ENCODE measurements at places on chromosomes 13 and 19. TPM values are rescaled to one million over a fixed set of nuclear protein-coding genes. Genes with fewer than 3 reads are reported as not detected.
A peak's percentile ranks its signal among the peaks of the same experiment; 100 is the strongest.

The USHBP1 gene
- total RNA-seq = not detected

DNA sequence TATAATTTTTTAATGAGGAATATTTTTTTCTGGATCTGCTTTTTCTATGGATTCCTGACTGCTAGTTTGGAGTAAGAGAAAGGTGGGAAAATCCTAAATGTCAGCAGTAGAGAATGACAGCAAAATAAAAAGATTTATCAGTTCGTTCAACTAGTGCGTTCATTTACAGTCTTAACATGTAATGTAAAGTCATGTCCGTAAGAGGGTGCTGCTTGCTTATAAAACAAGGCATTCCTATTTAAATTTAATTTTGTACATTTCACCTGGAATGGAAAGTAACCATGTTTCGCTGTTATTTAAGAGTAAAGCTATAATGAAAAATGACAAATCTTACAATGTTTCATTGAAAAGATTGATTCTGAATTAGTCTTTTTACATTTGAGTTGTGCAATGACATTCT lies 76.6 kb downstream of the ZMYM2 start:
- H3K27me3 ChIP-seq = no peaks in the 10 kb centered on the region
- H3K36me3 ChIP-seq = peaks cover 57% of the 10 kb centered on the region
- H3K4me1 ChIP-seq = peaks cover 13% of the 10 kb centered on the region
- no peak overlapping the region for H3K4me3 ChIP-seq
- H3K27ac ChIP-seq = no peak overlapping the region

DNA sequence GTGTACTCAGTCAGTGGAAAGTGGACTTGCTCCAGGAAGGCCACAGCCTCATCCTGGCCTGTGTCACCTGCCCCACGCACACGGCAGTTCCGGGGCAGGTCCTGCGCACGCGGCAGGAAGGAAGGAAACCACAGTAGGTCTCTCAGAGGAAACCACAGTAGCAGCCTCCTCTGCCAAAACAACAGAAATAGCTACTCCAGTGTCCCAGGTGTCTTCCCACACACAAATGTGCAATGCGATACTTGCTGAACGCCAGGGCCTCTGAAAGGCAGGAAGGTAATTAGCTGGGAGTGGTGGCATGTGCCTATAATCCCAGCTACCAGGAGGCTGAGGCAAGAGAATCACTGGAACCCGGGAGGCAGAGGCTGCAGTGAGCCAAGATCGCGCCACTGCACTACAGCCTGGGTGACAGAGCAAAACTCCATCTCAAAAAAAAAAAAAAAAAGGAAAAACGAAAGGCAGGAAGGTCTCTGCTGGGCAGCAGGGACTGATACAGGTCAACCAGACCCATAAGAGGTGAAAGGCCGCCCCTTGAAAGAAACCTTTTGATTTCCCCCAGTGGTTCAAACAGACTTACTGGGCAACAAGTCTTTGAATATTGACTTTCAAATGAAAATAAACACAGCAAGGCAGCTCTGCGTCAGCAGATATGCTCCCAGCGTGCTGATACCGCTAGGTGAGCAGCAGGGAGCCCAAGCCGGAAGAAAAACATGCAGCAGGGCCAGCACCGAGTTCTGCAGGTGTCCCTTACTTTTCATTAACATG lies 49.5 kb downstream of the CRYL1 start:
- peaks cover 61% of the 10 kb centered on the region for H3K4me1 ChIP-seq
- H3K27ac ChIP-seq = peak overlapping the region; percentile 91
- H3K4me3 ChIP-seq = peak overlapping the region; percentile 53

DNA sequence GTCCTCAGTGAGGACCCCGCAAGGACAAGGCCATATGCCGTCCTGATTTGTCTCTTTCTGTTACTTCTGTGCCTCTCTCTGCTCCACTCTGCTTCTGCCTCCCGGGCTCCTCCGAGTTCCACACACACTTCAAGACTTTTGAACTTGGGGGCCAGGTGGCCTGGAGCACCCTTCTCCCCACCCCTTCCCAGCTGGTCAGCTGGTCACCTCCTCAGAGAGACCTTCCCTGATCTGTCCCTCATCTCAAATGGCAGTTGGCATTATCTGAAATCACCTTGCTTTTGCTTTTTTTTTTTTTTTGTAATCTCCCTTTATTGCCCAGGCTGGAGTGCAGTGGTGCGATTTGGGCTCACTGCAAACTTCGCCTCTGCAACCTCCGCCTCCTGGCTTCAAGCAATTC lies 2.2 kb upstream of the S1PR5 start:
- H3K4me3 ChIP-seq = no peak overlapping the region
- H3K36me3 ChIP-seq = no peaks in the 10 kb centered on the region
- H3K27me3 ChIP-seq = peaks cover 56% of the 10 kb centered on the region
- DNase-seq = no peak
- H3K4me1 ChIP-seq = peaks cover 18% of the 10 kb centered on the region

DNA sequence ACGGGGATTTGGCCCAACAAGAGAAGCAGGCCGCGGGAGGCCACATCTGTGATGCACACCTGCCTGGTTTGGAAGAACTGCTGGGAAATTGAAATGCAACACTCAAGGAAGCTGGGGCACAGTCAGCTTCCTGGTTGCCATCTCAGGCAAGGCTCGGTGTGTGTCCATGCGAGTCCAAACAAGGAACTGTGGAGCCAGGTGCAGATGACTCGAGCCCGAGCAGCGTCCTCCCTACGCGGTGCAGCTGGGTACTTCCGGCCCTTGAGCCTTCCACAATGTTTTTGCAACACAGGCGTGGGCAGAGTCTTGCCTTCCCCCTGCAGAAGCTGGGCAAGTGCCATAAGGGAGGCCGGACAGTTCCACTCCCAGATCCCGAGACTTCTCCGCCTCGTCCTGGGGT lies 94.6 kb downstream of the CRYL1 start:
- H3K36me3 ChIP-seq = peaks cover 21% of the 10 kb centered on the region
- H3K27me3 ChIP-seq = no peaks in the 10 kb centered on the region
- H3K27ac ChIP-seq = no peak overlapping the region
- H3K4me3 ChIP-seq = no peak overlapping the region
- H3K4me1 ChIP-seq = peaks cover 29% of the 10 kb centered on the region

Data from activated naive CD8-positive, alpha-beta T cell treated with anti-CD3 and anti-CD28 coated beads for 36 hours (primary cell).